Activated CD8-positive, alpha-beta T cell treated with anti-CD3 and anti-CD28 coated beads for 36 hours (primary cell): ENCODE measurements at places on chromosomes 4 and X.

DNA sequence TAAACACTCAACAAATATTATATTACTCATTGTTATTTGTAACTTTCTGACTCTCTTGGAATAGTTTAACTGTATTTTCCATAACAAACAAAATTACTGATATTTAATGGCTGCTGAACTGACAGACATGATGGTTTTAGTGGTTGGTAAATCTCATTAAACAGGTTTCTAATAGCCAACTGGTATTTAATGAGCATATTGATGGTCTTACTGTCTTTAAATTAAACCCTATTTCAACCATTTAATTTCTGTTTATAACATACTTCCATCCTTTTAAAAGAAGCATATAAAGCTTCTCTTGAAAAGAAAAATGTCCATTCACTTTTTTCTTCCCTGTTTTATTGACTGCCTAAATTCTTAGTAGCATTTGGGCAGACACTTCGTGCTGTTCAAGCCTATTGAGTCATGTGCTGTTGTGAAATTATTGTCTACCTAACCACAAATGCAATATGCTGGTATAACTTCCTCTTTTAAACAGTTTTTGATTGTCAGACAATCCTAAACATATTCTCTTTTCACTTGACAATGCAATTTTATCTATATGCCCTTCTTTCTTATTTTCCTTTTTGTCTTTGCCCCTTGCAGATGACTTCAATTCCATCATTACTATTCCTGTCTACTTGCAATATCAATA is 163.9 kb upstream of the SLC7A11 start:
- no peak overlapping the region for H3K4me3 ChIP-seq
- H3K27ac ChIP-seq, result no peak overlapping the region
- DNase-seq, result no peak
- H3K27me3 ChIP-seq, result no peaks in the 10 kb centered on the region

GRCh38 chr4:27001398-27002164 is 140.9 kb downstream of the STIM2 start:
- no peaks in the 10 kb centered on the region for H3K27me3 ChIP-seq
- no peak overlapping the region for H3K4me3 ChIP-seq
- H3K4me1 ChIP-seq, result peaks cover 64% of the 10 kb centered on the region
- no peak for DNase-seq
- H3K36me3 ChIP-seq, result peaks cover 17% of the 10 kb centered on the region

- no peak overlapping the region for H3K4me3 ChIP-seq
- H3K27me3 ChIP-seq, result no peaks in the 10 kb centered on the region
- DNase-seq, result no peak
- H3K27ac ChIP-seq, result no peak overlapping the region
Observed at GRCh38 chrX:136467303-136467702, 20.4 kb upstream of the BRS3 start.

- no peaks in the 10 kb centered on the region for H3K27me3 ChIP-seq
- H3K4me1 ChIP-seq, result no peaks in the 10 kb centered on the region
- H3K27ac ChIP-seq, result no peak overlapping the region
- DNase-seq, result no peak
Observed at GRCh38 chrX:7689791-7690412, 153.1 kb upstream of the VCX start.

DNA sequence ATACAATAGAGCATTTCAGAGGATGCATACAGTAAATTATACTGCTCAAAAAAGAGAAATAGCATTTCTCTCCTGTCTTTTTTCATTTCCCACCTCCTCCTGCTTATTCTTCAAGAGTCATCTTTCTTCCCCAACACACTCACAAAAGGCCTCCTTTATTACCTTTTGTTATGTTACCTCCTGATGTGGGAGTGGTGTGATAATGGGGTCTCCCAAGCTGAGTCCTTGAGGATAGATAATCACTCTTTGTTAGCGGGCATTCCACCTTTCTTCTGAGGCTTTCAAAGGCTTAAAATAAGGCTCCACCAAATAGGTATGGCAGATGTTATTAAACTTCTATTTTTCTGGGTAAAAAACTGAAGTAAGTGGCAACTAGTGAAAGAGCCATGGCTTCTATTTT is 159.8 kb downstream of the CPEB2 start:
- H3K4me1 ChIP-seq, result no peaks in the 10 kb centered on the region
- no peak overlapping the region for H3K27ac ChIP-seq
- no peaks in the 10 kb centered on the region for H3K36me3 ChIP-seq
- peaks cover 10% of the 10 kb centered on the region for H3K27me3 ChIP-seq

DNA sequence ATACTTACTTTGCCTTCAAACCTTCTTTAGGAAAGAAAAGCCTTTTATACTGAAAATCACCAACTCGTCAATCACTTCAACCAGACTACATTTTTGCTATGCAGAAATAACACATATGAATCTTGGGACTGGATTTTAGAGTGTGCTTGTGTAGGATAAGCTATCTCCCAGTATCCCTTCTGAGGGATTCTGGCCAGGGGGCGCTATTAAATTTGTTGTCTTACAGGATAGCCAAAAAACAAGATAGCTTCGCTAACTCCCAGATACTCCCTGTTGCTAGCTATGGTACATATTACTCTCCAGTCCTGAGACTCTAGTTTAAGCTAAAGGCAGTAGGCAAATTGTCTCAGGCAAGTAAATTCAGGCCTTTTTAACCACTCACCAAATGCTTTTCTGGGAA is 167.2 kb downstream of the LHFPL1 start:
- no peaks in the 10 kb centered on the region for H3K27me3 ChIP-seq
- no peak for DNase-seq
- no peaks in the 10 kb centered on the region for H3K4me1 ChIP-seq
- no peak overlapping the region for H3K27ac ChIP-seq
- no peaks in the 10 kb centered on the region for H3K36me3 ChIP-seq
- no peak overlapping the region for H3K4me3 ChIP-seq

- DNase-seq, result no peak
- no peak overlapping the region for H3K27ac ChIP-seq
- H3K4me1 ChIP-seq, result no peaks in the 10 kb centered on the region
- H3K36me3 ChIP-seq, result no peaks in the 10 kb centered on the region
- no peak overlapping the region for H3K4me3 ChIP-seq
- H3K27me3 ChIP-seq, result peaks cover 2% of the 10 kb centered on the region
Observed at GRCh38 chr4:17718471-17718870, 63.0 kb downstream of the FAM184B start.

GRCh38 chrX:25017667-25018247 is 2.0 kb upstream of the ARX start:
- DNase-seq, result no peak
- no peak overlapping the region for H3K27ac ChIP-seq
- H3K4me3 ChIP-seq, result no peak overlapping the region

- peak; percentile 44 for DNase-seq
- no peaks in the 10 kb centered on the region for H3K27me3 ChIP-seq
- H3K27ac ChIP-seq, result peak overlapping the region; percentile 75
- H3K4me1 ChIP-seq, result peaks cover 67% of the 10 kb centered on the region
- H3K36me3 ChIP-seq, result peaks cover 7% of the 10 kb centered on the region
- H3K4me3 ChIP-seq, result peak overlapping the region; percentile 79
Observed at GRCh38 chr4:38664706-38665401, 855 bp downstream of the KLF3 start.

DNA sequence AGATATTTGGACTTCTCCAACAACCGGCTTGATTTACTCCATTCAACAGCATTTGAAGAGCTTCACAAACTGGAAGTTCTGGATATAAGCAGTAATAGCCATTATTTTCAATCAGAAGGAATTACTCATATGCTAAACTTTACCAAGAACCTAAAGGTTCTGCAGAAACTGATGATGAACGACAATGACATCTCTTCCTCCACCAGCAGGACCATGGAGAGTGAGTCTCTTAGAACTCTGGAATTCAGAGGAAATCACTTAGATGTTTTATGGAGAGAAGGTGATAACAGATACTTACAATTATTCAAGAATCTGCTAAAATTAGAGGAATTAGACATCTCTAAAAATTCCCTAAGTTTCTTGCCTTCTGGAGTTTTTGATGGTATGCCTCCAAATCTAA is 19.3 kb upstream of the TLR8 start:
- H3K4me1 ChIP-seq, result peaks cover 25% of the 10 kb centered on the region
- no peak for DNase-seq
- H3K27me3 ChIP-seq, result no peaks in the 10 kb centered on the region
- no peak overlapping the region for H3K4me3 ChIP-seq

- DNase-seq, result no peak
- H3K4me1 ChIP-seq, result peaks cover 5% of the 10 kb centered on the region
- H3K27me3 ChIP-seq, result no peaks in the 10 kb centered on the region
- no peak overlapping the region for H3K4me3 ChIP-seq
Observed at GRCh38 chrX:17674601-17675000, 62.7 kb upstream of the SCML1 start.

DNA sequence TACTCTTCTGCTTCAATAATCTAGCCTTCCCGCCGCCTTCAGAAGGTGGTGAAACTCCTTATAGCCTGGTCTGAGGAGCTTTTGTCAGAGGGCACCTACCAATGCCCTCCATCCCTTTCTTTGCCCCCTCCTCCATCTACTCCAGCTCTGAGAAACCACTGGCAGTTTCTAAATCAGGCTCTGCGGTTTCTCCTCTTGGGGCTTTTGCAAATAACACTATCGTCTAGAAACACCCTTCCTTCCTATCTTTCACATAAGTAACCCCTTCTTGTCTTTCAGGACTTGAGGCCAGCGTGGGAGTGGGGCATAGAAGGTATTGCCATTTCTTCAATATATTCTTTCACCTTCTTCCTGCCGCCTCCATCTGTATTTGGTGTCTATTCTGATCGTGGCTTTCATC is 1.2 kb upstream of the EFHC2 start:
- no peaks in the 10 kb centered on the region for H3K27me3 ChIP-seq
- H3K4me3 ChIP-seq, result peak overlapping the region; percentile 70
- H3K36me3 ChIP-seq, result no peaks in the 10 kb centered on the region
- H3K27ac ChIP-seq, result peak overlapping the region; percentile 68
- peaks cover 13% of the 10 kb centered on the region for H3K4me1 ChIP-seq

DNA sequence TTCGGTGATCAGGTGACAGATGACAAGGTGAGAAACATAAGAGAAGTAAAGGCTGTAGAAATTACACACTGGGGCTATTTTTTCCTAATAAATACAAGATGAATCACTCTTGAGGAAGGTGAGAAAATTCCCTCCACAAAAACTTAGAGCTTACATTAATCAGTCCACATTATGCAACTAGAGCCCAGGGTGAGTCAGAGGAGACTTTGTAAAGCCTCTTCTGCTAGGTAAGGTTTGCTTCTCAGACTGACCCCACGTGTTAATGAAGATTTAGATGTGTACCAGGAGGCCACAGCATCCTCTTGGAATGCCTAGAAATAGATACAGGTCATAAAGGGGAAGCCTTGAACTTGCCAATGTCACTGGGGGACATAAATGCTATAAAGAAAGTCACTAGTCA is 396.0 kb upstream of the SMIM31 start:
- no peaks in the 10 kb centered on the region for H3K27me3 ChIP-seq
- H3K27ac ChIP-seq, result no peak overlapping the region
- no peak for DNase-seq

DNA sequence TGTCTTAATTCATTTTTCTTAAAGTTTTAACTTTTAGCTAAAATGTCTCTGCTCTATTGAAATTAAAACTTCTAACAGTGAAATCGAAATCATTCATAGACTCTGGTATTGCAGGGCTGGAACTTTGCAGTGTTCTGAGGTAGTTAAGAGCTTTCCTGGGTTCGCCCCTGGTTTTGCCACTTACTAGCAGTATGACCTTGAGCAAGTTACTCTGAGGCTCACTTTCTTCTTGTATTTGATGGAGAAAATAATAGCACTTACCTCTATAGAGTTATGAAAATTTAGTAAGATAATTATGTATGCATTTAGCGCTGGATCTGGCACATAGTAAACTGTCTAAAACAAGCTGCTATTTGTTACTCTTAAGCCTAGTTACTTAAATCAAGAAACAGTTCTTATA is 1.7 kb downstream of the SLAIN2 start:
- H3K4me3 ChIP-seq, result peak overlapping the region; percentile 98
- H3K27me3 ChIP-seq, result no peaks in the 10 kb centered on the region

DNA sequence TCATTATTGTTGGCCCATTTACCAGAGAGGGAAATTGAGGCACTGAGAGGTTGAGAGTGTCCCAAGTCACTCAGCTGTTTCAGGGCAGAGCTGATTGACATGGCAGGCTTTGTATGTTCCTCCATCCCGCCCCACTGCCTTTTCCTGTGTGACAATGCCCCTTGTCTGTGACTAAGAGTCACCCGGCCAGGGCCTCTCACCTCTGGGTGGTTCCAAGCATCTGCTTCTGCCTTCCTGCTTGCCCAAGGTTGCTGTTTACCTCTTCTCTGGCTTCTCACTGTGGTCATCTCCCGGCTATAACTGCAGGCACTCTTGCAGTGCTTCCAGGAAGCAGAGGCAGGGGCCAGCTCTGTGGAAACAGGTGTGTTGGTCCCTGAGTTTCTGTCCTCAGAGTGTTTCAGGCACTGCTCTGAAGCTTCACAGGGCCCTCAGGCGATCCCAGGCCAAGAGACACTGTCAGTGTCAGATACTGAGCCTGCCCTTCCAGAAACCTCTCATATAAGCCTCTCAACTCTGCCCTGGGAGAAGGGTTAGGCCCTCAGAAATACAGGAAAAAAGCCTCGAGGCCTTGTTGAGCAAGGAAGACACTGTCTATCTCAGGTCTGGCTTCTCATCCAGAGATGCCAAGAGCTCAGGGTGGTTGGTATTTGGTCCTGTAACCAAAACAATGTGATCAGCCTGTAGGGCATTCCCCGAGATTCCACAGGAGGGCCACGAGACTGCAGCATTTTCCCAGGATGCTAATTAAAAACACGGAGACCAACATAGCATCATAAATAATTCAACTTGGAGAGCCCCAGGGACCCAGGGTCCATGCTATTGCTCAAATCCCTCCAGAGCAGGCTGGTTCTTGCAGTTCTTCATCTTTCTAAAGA is 42.0 kb upstream of the PROM1 start:
- DNase-seq, result peak; percentile 38
- no peaks in the 10 kb centered on the region for H3K27me3 ChIP-seq
- peak overlapping the region; percentile 33 for H3K27ac ChIP-seq
- no peaks in the 10 kb centered on the region for H3K36me3 ChIP-seq
- H3K4me1 ChIP-seq, result peaks cover 33% of the 10 kb centered on the region

DNA sequence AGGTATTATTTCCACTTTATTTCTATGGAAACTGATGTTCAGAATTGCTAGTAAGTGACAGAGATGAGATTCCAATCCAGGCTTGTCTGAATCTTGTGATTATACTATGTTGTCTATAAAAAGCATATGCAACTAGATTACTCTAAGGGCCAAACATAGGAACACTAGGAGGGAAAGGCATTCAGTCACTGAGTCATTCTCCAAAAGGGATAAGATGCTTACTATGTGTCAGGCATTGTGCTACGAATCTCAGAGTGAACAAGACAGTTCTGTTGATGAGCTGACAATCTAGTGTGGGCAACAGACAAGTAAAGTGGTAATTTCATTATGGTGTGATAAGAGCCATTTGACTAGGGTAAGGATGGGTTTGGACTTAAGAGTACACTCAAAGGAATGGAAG is 77.2 kb downstream of the RASL11B start:
- no peak for DNase-seq
- no peaks in the 10 kb centered on the region for H3K4me1 ChIP-seq
- H3K27ac ChIP-seq, result no peak overlapping the region
- no peak overlapping the region for H3K4me3 ChIP-seq
- H3K36me3 ChIP-seq, result peaks cover 8% of the 10 kb centered on the region

- no peak overlapping the region for H3K4me3 ChIP-seq
- DNase-seq, result no peak
- H3K27ac ChIP-seq, result no peak overlapping the region
- no peaks in the 10 kb centered on the region for H3K27me3 ChIP-seq
Observed at GRCh38 chr4:139785356-139785755, 119.7 kb downstream of the MGST2 start.

- H3K36me3 ChIP-seq, result no peaks in the 10 kb centered on the region
- H3K4me3 ChIP-seq, result no peak overlapping the region
- no peak overlapping the region for H3K27ac ChIP-seq
- no peak for DNase-seq
- no peaks in the 10 kb centered on the region for H3K4me1 ChIP-seq
- no peaks in the 10 kb centered on the region for H3K27me3 ChIP-seq
Observed at GRCh38 chr4:107258359-107258758, 222.2 kb upstream of the DKK2 start.

- no peak for DNase-seq
- no peak overlapping the region for H3K4me3 ChIP-seq
- no peak overlapping the region for H3K27ac ChIP-seq
Observed at GRCh38 chr4:70197842-70198241, 2.3 kb downstream of the ODAM start.
